Umbilical cord (tissue), 2 donors: ENCODE measurements at places on chromosomes 11 and 22. TPM values are rescaled to one million over a fixed set of nuclear protein-coding genes. Genes with fewer than 3 reads are reported as not detected.

The VPREB3 gene
- total RNA-seq, result not detected

- DNase-seq, result no peak
Observed at GRCh38 chr11:69290806-69291205, 3.1 kb upstream of the MYEOV start.

- no peak for DNase-seq
Observed at GRCh38 chr11:111838054-111838453, 33.3 kb downstream of the ALG9 start.

DNA sequence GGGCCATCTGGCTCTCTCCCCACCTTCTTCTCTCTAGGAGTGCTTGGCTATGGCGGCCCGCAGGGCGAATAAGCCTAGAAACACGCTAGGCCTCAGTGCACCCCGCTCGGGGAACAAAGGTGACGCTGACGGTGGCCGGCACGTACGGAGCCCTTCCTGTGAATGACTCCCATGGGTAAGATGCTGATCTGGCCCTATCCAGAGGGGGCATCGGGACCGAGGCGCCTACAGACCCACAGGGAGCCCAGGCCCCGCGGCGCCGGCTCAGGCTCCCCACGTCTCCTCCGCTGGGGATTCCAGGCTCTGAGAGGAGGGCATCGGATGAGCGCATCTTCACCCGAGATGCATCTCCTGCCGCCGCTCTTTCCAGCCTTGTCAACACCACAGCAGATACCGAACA is 31.4 kb upstream of the TESMIN start:
- DNase-seq, result no peak

DNA sequence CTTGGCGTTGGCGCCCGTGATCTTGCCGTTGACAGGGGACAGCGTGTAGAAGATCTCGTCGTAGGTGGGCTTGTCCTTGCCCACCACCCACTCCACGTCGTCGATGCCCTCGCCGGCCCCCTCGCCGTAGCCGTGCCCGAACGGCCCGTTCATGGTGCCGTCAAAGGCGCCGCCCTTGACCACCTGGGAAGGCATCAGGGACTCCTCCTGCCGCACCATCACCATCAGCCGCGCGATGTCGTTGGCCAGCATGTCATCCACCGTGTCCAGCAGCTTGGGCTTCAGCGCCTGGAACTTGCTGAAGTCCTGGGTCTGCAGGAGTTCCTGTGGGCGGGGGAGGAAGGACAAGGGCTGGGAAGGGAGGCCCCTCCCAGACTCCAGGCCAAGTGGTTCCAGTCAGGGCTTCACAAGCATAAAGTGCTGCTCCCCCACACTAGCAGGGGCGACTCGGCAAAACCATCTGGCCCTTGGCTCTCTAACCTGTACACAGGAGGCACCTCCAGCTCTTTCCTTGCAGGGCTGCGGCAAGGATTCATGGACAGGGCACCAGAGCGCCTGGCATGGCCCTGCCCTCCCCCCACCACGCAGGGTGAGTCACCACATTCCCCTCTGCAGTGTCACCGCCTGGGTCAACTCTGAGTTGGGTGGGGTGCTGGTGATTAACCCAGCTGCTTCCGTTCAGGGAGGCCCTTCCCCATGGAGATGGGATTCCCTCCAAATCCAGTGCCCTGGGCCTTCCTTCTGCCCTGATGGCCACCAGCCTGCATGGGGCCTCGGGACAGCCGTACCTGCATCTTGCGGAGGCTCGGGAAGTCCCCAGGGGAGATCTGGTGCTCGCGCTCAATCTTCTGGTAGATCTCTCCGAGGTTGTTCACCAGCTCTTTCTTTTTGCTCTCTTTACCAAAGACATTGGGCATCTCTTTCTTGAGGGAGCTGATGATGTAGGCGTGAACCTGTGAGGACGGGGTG is 10.4 kb upstream of the CDC42BPG start:
- DNase-seq, result peak; percentile 87

DNA sequence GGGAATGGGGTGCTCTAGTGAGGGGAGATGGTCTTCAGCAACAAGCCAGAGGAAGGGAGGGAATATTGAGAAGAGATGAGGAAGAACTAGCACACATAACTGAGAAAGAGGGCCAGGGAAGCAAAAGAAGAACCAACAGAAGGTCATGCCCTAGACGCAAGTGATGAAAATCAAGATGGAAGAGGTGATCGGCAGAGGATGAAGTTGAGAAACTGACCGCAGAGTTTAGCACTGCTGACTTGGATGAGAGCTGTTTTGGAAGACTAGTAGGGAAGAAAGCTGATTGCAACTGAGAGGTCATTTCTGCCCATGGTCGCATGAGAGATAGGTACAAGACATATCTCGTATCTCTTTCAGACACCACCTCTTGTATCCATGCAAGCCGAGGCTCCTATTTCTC is 2.9 kb downstream of the SPINDOC start:
- no peak for DNase-seq

GRCh38 chr11:65546217-65546958 is 11.8 kb downstream of the LTBP3 start:
- no peak for DNase-seq

The ZNF215 gene
- total RNA-seq, result 13.7 TPM

DNA sequence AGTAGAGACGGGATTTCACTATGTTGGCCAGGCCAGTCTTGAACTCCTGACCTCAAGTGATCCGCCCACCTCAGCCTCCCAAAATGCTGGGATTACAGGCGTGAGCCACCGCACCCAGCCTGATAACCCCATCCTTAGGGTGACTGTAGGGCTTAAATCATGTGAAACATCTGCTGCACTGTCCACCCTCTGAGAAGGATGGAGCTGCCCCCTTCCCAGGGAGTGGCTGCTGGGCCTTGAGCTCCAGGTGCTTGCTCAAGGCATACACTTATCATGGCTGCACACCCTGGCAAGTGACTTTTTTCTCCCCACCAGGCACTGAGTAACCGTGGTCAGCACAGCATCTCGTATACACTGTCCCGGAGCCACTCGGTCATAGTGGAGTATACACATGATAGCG is 5.3 kb downstream of the PELI3 start:
- DNase-seq, result no peak

- DNase-seq, result peak; percentile 84
Observed at GRCh38 chr11:76918941-76919386, 58.2 kb downstream of the ACER3 start.

GRCh38 chr22:38700270-38700788 is 414 bp downstream of the JOSD1 start:
- DNase-seq, result peak; percentile 68

The MRGPRE gene
- total RNA-seq, result 0.48 TPM

The SCGB1D2 gene
- total RNA-seq, result not detected

DNA sequence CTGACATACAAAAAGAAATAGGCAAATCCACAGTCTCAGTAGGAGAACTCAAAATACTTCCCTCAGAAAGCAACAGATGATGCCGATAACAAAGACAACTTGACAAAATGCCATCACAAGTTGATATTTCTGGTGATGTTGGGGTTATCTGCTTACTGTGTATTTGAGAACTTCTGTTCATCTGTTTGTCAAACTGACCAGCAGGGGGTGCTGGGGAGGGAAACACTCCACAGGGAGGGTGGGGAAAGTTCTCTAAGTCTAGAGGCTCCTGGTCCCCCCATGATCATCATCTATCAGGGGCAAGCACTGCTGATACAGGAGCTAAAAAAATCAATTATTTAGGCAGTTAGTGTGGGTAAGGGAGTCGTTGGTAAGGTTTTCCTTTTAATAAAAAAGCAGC is 19.2 kb downstream of the GLYATL1 start:
- no peak for DNase-seq

- DNase-seq, result no peak
Observed at GRCh38 chr11:64629796-64630562, 39.0 kb downstream of the SLC22A12 start.

The STX5 gene
- 44.3 TPM for total RNA-seq

The CPT1B gene
- not detected for total RNA-seq

DNA sequence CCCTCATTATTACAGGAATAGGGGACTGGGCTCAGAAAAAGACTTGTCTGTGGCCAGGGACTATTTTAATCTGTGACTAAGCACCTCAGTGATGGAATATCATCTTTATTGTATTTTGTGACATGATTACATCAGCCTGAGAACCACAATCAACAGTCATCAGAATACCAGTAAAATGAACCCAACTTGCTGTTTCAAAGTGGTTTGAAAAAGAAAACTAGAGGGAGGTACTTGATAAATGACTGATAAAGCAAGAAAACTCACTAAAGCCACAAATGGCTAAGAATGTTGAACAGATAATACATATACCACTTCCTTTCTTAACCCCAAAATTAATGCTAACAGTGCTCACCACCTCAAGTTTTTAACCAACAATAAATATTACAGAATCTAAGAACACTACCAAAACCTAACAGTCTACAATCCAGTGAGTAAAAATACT is 155.7 kb downstream of the ATG16L2 start:
- DNase-seq, result no peak

DNA sequence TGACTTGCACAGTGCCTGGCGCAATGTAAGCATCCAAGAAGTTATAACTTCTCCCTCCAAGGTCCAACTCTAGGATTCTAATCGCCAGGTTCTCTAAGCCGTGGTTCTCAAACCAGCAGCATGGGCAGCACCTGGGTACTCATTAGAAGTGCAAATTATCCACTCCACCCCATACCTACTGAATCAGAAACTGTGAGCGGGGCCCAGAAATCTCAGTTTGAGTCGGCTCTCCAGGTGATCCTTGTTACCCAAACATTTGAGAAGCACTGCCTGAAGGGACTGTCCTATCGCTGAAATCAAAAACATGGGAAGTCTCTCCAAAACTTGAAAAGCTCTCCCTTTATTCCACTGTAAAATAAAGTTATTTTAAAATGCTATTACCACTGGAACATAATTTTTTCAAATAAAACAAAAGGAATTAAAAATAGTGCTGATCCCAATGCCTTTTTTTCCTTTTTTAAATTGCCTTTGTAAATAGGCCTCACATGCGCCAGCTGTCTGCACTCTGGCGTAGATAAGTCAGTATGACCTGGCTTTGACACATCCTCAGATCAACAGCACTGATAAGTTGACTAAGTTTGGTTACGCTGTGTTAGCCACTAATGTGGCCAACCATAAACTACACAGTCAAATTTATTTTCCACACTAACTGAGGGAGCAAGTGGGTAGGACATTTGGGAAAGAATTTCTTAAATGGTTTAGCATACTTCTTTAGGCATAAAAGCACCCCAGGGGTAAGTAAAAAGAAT is 8.4 kb upstream of the CTR9 start:
- no peak for DNase-seq

The SCGB1C1 gene
- total RNA-seq, result not detected

The CASTOR1 gene
- 9.1 TPM for total RNA-seq

GRCh38 chr22:49233507-49234100 is 594.1 kb downstream of the BRD1 start:
- no peak for DNase-seq
